BJ (cell line): ENCODE measurements at places on chromosomes 11 and 22.

DNA sequence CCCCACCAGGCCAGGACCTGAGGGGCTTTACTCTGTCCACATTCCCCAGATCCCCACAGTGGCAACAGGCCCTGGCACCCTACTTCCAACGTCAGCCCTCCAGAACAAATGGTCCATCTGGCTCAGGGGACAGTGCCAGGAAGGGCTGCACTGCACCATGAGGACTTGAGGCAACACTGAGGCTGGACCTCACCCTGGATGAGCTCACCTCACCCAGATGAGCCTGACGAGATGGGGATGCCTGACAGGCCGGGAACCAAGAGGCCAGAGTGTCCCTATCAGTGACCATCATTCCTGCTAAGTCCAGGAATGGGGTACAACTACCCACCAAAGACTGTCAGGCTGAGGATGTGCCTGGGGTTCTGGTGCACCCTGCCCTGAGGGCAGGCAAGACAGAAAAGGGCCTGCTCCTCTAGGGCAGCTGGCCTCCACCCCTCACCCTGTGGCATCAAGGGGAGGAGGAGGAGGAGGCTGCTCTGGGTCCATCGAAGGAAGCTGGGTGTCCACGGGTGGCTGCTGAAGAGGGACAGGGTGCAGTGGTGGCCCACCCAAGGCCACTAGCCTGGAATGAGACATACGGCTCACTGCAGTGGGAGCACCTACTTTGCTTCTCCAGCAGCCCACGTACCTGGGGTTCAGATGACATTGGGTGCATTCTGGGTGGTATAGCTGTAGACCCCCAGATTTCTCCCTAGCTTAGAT, 14.6 kb downstream of the RSPH14 start:
- DNase-seq = no peak

DNA sequence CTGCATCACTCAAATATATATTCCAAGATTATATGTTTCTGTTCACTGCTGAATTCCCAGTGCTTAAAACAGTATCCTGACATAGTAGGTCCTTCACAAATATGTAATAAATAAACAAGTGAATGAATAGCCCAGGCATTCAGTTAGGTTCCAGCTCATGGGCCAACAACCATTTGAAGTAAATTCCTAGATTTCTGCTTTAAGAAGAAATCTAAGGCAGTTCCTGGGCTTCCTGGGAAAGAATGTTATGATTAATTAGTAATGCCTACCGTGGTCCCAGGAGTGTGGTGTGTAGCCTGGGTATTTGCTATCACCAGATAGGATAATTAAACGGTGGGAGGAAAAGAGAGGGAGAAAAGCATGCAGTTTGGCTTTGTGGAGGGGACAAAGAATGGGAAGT, 576.8 kb downstream of the SOX6 start:
- no peak for DNase-seq

DNA sequence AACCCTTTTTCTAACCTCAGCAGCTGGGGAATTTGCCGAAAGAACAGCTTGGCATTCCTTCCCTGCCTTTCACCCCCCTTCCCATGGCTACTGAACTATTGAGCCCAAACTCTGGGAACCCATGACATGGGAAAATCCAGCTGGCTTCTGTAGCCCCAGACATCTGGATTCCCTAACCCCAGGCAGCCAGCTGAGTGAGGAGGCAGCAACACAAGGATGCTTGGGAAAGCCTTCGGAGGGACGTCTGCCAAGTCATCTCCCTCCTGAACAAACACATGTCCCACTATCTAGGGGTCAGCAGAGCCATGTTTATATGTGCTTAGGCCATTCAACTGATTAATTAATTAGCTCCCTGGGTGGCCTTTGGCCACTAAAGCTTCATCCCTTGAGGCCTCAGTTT, 21.6 kb downstream of the LRRC55 start:
- no peak for DNase-seq

DNA sequence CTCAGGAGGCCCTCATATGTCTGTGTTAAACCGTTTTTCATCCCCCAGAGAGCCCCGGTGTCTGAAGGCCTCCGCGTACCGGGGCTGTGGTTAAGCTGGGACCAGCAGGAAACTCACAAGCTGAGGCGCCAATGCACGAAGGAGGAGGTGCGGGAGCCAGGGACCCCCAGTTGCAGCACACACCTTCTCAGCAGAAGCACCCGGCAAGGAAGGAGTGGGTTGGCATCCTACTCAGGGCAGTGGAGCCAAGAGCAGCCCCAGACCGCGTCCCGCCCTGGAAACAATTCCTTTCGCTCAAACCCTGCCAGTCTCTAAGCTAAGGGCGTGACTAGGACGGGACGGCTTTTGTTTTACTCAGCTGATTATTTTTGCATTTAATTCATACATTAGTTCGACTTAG, 726.9 kb downstream of the BRD1 start:
- no peak for DNase-seq

- no peak for DNase-seq
These were observed 103.0 kb downstream of the KCNQ1 start for GRCh38 chr11:2547806-2548205.

DNA sequence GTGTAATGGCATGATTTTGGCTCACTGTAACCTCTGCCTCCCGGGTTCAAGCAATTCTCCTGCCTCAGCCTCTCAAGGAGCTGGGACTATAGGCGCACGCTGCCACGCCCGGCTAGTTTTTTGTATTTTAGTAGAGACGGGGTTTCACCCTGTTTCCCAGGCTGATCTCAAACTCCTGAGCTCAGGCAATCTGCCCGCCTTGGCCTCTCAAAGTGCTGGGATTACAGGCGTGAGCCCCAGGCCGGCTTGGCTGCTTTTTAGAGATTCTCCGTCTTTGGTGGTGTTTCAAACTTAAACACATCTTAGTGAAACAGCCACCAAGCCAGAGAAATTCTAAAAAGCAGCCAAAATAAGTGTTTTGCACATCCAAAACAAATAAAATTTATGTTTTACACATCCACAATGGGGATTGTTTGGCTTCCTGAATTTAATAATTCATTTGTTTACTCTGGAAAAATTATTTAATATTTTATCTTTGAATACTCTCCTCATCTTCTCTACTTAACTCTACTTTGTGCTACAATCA, 18.4 kb downstream of the BCL2L13 start:
- DNase-seq = no peak

GRCh38 chr11:88050247-88050646, 125.0 kb downstream of the RAB38 start:
- no peak for DNase-seq

GRCh38 chr22:18028817-18029527, 4.6 kb upstream of the MICAL3 start:
- DNase-seq = no peak

DNA sequence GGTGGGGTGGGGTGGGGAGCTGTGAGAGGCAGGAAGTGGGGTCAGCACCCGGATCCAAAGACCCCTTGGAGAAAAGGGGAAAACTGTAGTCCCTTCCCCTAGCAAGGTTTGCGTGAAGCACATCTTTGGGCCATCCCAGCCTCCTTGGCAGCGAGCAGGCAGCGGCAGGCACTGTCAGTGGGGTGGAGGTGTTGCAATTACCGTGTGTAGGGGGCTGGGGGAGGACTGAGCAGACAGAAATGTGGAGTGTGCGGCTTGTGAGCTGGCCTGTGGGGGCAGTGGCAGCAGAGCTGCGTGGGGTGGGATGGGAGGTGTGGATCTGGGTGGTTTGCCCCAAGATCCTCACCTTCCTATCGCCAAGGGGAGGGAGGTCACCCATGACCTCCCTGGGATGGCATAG, 16.4 kb downstream of the DAGLA start:
- no peak for DNase-seq

DNA sequence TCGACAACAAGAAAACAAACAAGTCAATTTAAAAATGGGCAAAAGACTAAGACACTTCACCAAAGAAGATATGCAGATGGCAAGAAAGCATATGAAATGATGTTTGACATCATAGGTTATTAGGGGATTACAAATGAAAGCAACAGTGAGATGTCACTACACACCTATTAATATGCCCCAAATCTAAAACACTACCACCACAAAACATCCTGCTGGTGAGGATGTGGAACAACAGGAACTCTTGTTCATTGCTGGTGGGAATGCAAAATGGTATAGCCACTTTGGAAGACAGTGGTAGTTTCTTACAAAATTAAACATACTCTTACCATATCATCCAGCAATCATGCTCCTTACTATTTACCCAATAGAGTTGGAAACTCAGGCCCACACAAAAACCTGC, 29.0 kb downstream of the PRRG4 start:
- DNase-seq = no peak

DNA sequence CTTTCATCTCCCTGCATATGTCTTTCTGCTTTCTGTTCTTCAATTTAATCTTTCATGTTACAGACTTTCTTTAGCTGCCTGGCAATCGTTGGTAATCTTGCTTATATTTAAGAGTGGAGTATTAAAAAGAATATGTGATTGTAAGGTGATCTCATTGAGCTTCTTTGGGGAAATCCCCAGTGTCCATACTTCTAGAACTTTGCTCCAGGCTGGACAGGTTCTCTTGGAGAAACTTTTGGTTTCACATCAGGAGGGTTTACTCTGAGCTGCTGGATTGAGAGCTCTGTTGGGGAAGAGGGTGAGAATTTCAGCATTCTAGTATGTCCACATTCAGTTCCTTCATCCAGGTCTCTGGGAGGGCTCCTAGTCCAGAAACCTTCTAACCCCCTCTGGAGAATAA, 16.1 kb downstream of the LRRC75B start:
- no peak for DNase-seq

GRCh38 chr11:70021586-70021985, 56.5 kb upstream of the ANO1 start:
- DNase-seq = no peak

- no peak for DNase-seq
These were observed 28.8 kb downstream of the CCDC81 start for GRCh38 chr11:86403458-86403857.

- DNase-seq = no peak
These were observed 15.7 kb upstream of the SCGB1A1 start for GRCh38 chr11:62402960-62403730.

GRCh38 chr11:35064114-35064800, 74.7 kb upstream of the CD44 start:
- peak; percentile 81 for DNase-seq

GRCh38 chr11:1163321-1163910, 5.7 kb downstream of the MUC5AC start:
- no peak for DNase-seq

GRCh38 chr22:38069372-38070249, 12.4 kb downstream of the PICK1 start:
- no peak for DNase-seq

DNA sequence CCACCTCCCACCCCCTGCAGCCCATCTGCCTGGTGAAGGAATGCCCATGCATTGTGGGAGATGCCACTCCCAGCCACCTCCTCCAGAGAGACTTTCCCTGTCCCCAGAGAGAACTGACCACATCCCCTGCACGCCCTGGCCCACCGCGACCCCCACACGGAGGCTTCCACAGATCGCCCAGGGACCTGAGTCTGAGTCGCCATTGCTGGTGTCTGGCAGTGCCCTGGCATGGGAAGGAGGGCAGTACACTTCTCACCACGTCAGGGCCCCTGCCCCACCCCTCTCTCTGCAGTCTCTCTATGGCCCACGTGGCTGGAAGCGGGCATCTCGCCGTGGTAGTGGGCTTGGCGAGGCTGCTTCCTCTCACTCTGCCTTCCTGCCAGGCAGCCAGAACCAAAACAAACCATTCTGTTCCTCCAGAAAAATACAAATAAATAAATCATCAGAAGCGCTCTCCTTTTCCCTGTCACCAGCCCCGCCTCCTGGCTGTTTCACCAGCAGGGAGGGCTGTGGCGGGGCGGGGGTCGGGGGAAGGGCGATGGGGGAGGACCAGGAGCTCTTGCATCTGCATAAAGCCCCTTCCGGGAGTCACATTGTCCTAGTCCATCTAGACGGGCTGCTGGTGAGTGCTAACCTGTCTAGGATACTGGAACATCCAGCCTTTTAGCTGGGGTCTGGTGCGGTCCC, 20.9 kb downstream of the SHISAL1 start:
- no peak for DNase-seq

DNA sequence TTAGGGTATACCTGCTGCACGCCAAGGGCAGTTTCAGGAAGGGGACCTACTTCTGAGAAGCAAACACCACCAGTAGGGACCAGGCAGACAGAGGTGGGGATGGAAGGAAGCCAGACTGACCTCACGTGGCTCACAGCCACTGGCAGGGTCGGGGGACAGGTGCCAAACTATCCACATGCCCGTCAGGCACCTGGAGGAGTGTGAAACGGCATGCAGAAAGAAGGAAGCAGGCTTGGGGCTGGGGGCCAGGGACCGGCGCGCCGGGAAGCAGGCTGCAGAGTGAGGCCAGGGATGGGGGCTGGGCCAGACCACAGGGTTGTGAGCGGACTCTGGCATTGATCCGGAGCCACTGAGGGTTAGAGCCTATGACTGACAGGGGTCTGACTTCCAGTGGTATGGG, 47.5 kb downstream of the CDKN1C start:
- no peak for DNase-seq

- DNase-seq = no peak
These were observed 10.6 kb upstream of the DGKZ start for GRCh38 chr11:46336563-46337180.

GRCh38 chr22:49296561-49296960, 531.1 kb downstream of the BRD1 start:
- DNase-seq = no peak

GRCh38 chr11:6646576-6646917, 9.1 kb downstream of the DCHS1 start:
- peak; percentile 35 for DNase-seq

DNA sequence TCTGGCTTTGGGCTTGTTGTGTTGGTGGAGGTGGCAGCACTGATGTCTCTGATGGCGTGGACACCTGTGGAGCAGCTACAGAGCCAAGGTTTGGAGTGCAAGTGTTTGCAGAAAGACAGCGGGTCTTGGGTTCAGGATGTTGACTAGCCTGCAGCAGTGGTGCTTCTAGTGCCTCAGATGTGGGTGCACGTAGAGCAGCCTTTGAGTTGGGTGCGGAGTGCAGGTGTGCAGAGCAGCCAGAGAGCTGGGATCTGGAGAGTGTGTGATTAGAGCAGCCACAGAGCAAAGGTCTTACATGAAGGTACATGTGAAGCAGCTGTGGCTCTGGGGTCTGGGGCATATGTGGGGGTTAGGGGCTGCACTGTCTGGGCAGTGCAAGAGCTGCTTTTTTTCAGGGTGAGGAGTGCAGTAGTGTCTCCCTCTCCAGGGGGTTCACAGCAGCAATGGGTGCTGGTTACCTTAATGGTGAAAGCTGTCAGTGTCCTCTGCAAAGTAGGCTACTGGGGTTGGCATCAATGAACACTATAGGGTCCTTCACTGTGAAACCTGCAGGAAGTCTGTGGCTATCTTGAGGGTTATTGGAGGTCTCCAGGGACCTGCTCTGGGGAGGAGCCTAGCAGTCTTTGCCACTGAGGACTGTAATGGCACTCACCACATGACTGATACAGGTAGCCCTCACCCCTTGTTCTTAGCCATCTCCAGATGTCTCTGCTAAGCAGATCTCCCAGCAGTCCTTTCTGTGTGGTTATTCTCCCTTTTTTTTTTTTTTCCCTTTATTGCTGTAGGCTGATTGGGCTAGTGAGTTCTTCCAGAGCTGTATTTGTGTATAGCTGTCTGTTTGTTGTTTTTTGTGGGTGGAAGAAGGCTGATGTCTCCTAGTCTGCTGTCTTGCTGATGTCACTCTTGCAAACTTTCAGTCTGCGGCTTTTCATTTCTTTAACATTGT, 14.3 kb downstream of the BIRC2 start:
- no peak for DNase-seq

GRCh38 chr11:10550503-10551289, 9.7 kb upstream of the RNF141 start:
- DNase-seq = peak; percentile 43
